Uterus (tissue), 4 donors: ENCODE measurements at places on chromosomes 5 and 9.

GRCh38 chr9:79289856-79290255 lies 281.9 kb upstream of the TLE4 start:
- no peak for DNase-seq
- H3K27me3 ChIP-seq = no peaks in the 10 kb centered on the region
- H3K27ac ChIP-seq = no peak overlapping the region
- H3K36me3 ChIP-seq = no peaks in the 10 kb centered on the region
- no peaks in the 10 kb centered on the region for H3K4me1 ChIP-seq

DNA sequence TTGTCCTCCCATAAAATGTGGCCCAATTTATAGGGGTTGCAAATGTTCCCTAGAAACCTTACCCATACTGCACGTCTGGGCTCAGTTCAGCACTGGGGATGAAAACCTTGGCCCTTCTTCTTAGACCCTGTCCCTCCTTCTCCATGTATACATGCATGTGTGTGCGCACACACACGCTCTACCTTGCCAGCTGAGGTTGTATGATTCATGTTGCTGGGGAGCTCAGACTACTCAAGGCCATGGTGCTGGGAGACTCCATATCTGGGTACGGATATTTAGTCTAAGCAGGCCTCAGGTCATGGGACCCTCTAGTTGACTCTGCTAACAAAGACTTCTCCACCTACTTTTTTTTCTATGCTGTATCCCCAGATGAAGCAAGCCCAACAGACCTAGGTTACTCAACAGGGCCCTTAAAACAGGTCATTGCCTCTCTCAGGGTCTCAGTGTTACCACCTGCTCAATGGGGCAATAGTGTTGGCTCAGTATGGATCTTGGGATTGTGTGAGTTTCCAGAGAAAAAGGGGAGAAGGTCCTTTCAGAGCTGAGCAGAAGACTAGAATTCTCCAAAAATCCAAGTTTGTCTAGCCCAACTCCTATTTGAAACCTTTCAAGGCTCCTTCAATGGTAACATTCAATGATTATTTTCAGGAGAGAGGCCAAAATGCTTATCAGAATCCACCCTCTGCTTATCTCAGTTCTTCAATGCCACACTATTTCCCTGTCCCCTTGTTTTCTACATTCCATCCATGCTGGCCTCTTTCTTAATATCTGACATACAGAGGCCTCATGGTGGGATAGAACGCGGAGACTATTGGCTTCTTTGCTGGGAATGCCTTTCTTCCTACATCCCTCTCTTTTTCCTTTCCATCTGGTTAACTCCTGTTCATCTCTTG lies 123.6 kb upstream of the PITX1 start:
- H3K27me3 ChIP-seq = no peaks in the 10 kb centered on the region
- no peaks in the 10 kb centered on the region for H3K36me3 ChIP-seq
- no peaks in the 10 kb centered on the region for H3K4me1 ChIP-seq
- no peak for DNase-seq
- H3K27ac ChIP-seq = no peak overlapping the region

DNA sequence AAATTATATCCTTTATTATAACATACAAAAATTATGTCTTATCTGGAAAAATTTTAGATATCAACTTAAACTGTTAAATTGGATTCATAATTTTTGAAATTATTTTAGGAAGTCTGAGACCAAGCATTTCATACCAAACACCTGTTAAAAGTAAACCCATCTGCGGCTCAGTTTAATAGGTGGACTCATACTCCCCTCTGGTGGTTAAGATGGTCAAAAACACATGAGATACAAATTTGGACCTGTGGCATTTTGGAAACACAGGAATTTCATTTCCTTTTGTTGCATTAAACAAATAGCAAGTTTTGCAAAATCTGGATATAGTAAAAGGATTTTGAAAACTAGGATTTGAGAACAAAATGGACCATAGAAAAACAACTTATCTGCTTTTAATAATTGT lies 53.7 kb downstream of the RGMB start:
- no peaks in the 10 kb centered on the region for H3K27me3 ChIP-seq
- H3K36me3 ChIP-seq = no peaks in the 10 kb centered on the region
- H3K4me1 ChIP-seq = no peaks in the 10 kb centered on the region
- no peak for DNase-seq
- no peak overlapping the region for H3K27ac ChIP-seq
- H3K4me3 ChIP-seq = no peak overlapping the region

GRCh38 chr5:102554082-102554481 lies 55.3 kb upstream of the SLCO6A1 start:
- H3K36me3 ChIP-seq = no peaks in the 10 kb centered on the region
- H3K4me3 ChIP-seq = no peak overlapping the region
- H3K27ac ChIP-seq = no peak overlapping the region
- DNase-seq = no peak
- H3K4me1 ChIP-seq = no peaks in the 10 kb centered on the region
- no peaks in the 10 kb centered on the region for H3K27me3 ChIP-seq
